ENCODE measurements at places on chromosomes 2 and 18.
A peak's percentile ranks its signal among the peaks of the same experiment; 100 is the strongest.

GRCh38 chr2:220034426-220035130, 407.1 kb downstream of the SLC4A3 start:
- no peak for DNase-seq
- H3K27me3 ChIP-seq, result peaks cover 6% of the 10 kb centered on the region
- no peaks in the 10 kb centered on the region for H3K36me3 ChIP-seq
- no peaks in the 10 kb centered on the region for H3K4me1 ChIP-seq
- no peak overlapping the region for H3K27ac ChIP-seq
- H3K4me3 ChIP-seq, result no peak overlapping the region

DNA sequence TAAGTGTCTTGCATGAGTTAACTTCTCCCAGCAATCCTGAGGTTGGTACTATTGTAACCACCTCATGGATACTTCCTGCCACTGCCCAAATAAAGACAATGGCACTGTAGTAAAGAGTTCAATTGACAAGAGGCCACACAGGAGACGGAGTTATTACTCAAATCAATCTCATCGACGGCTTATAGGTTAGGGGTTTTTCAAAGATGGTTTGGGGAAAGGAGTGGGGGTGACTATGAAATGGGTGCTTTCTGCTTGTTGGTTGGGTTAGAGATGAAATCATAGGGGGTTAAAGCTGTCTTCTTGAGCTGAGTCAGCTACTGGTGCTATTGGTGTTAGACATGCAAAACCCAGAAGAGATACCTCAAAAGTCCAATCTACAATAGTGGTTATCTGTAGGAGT, 1258.0 kb upstream of the ZEB2 start:
- H3K4me3 ChIP-seq, result no peak overlapping the region
- DNase-seq, result no peak
- no peaks in the 10 kb centered on the region for H3K36me3 ChIP-seq
- no peaks in the 10 kb centered on the region for H3K4me1 ChIP-seq

DNA sequence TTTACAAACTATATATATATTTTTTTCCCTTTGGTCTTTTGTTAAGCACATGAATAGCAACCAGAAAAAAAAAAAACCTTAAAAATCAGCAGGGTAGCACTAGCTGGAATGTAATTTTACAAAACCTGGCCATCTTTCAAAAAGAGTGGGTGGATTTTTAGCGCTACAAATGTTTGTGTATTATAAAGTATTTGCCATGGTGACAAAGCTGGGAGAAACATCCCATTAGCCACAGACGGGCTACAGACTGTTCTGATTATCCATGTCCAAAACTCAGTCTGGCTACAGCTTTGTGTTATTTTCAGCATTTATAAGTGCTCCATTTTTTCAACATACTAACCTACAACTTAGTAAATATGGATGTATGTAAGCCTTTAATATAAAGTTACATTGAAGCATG, 249.5 kb upstream of the TANK start:
- no peaks in the 10 kb centered on the region for H3K27me3 ChIP-seq
- H3K36me3 ChIP-seq, result no peaks in the 10 kb centered on the region
- peak overlapping the region; percentile 33 for H3K27ac ChIP-seq
- H3K4me3 ChIP-seq, result no peak overlapping the region
- H3K4me1 ChIP-seq, result peaks cover 15% of the 10 kb centered on the region

GRCh38 chr2:120367649-120368048, 21.7 kb downstream of the INHBB start:
- H3K4me3 ChIP-seq, result no peak overlapping the region
- H3K4me1 ChIP-seq, result no peaks in the 10 kb centered on the region

DNA sequence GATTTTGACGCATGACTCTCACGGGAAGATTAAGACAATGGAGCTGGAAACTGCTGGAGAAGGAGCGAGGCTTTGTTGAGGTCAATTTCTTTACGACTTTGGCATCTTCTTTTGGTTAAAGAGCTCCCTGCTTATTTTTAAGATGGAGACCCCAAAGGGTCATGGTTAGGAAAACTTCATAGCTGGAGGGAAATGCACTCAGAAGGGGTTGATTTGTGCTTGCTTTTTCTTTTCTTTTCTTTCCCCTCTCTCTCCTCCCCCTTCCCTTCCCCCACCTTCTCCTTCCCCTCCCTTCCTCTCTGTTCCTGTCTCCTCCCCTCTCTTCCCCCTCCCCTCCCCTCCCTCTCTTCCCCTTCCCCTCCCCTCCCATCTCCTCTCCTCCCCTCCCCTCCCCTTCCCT, 79.0 kb downstream of the TNP1 start:
- no peaks in the 10 kb centered on the region for H3K36me3 ChIP-seq
- H3K27me3 ChIP-seq, result no peaks in the 10 kb centered on the region
- H3K27ac ChIP-seq, result no peak overlapping the region
- no peaks in the 10 kb centered on the region for H3K4me1 ChIP-seq

DNA sequence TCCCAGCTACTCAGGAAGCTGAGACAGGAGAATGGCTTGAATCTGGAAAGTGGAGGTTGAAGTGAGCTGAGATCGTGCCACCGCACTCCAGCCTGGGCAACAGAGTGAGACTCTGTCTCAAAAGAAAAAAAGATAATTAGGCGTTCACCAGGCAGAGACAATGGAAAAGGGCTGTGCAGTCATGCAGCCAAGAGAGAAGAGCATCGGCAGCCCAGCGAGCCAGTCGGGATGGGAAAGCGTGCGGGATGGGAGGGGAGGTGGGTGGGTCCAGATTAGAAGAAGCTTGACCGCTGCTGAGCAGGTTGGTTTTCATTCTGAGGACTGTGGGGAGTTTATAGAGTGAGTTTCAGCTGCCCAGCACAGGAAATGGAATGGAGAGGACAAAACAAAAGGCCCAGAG, 15.0 kb upstream of the CYS1 start:
- no peak overlapping the region for H3K27ac ChIP-seq
- peaks cover 35% of the 10 kb centered on the region for H3K27me3 ChIP-seq
- no peaks in the 10 kb centered on the region for H3K36me3 ChIP-seq
- DNase-seq, result no peak
- H3K4me3 ChIP-seq, result no peak overlapping the region

- DNase-seq, result peak; percentile 24
- H3K36me3 ChIP-seq, result peaks cover 7% of the 10 kb centered on the region
- no peak overlapping the region for H3K4me3 ChIP-seq
- no peak overlapping the region for H3K27ac ChIP-seq
- no peaks in the 10 kb centered on the region for H3K27me3 ChIP-seq
- no peaks in the 10 kb centered on the region for H3K4me1 ChIP-seq
These were observed 220.0 kb upstream of the CYP26B1 start for GRCh38 chr2:72367530-72368225.

DNA sequence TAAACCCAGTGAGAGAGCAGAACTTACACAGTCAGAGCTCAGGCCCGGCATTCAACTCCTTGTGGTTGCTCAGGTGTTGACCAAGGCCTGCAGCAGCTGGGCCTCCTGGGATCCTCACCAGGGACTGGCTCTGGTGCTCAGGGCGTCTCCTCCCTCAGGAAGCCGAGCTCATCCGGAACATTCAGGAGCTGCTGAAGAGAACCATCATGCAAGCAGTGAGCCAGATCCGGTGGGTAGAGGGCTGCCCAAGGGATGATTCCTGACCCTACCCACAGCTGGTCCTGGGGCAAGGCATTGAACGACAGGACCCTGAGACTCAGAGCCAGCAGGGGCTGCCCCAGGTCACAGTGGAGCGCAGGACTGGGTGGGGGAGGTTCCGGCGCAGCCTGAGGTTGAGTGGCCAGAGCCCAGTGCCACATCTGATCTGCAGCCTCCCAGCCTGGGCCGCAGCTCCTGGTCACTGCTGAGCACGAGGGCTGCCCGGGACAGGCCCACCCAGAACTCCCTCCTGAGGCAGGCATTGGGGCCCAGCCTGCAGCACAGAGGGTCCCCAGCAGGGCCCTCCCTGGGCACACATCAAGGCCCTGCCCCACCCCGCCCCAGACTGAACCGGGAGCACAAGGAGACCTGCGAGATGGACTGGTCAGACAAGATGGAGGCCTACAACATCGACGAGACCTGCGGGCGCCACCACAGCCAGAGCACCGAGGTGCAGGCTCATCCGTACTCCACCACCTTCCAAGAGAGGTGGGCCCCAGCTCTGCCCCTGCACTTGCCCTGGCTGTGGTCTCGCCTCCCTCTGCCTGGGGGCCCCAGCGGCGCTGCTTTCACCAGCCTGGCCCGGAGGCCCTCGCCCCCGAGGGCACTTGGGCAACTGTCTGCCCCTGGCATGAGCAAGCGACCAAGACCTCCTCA, 2.4 kb downstream of the TEKT4 start:
- H3K4me1 ChIP-seq, result no peaks in the 10 kb centered on the region
- peaks cover 57% of the 10 kb centered on the region for H3K27me3 ChIP-seq
- no peak overlapping the region for H3K27ac ChIP-seq
- no peak overlapping the region for H3K4me3 ChIP-seq
- no peak for DNase-seq

DNA sequence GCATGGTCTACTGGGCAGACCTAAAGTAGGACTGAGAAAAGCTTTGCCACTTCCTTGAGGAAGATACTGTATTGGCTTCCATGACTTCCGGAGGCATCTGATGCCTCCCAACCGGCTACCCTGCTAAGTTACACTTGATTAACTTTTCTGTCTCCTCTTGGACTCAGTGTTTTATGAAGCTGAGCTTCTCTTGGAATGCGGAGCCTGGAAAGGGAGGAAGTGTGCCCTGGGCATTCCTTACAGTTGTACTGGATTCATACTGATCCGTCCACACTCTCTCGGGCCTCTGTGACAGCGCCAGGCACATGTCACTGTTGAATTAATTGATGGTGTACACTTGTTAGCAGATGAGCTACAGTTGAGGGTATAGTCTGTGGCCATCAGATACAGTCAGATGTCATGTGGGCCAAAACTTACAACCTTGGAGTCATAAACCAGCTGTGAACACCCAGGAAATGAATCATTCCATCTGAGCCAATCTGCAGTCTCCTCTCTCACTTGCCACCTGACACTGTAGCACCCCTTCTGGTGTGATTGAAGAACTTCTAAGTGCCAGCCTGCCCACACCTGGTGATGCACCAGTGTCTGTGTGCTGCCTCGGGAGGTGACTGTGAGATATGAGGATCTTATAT, 122.5 kb downstream of the FHOD3 start:
- no peaks in the 10 kb centered on the region for H3K27me3 ChIP-seq
- H3K27ac ChIP-seq, result peak overlapping the region; percentile 84
- DNase-seq, result no peak
- no peak overlapping the region for H3K4me3 ChIP-seq
- peaks cover 46% of the 10 kb centered on the region for H3K4me1 ChIP-seq

GRCh38 chr2:160390544-160391455, 102.8 kb downstream of the RBMS1 start:
- no peaks in the 10 kb centered on the region for H3K27me3 ChIP-seq
- H3K4me3 ChIP-seq, result no peak overlapping the region

DNA sequence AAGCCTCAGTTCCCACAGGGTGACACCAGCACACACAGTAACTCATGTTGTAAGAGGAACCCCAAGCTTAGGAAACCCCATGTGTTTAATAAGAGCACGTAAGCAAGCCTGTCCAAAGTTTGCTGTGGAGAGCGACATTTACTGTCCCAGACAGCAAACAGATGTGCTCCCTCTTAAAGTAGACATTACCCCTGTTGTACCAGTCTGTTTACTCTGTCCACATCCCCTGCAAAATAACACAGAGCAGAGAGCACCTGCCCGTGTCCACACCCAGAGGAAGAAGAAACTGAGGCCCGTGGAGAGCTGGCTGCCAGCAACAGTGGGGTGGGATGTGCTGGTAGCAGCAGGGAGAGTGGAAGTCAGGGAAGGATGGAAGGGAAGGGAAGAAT, 243.5 kb downstream of the GBX2 start:
- H3K4me1 ChIP-seq, result no peaks in the 10 kb centered on the region
- DNase-seq, result no peak

- H3K4me1 ChIP-seq, result no peaks in the 10 kb centered on the region
- no peaks in the 10 kb centered on the region for H3K27me3 ChIP-seq
- H3K36me3 ChIP-seq, result no peaks in the 10 kb centered on the region
- no peak overlapping the region for H3K4me3 ChIP-seq
These were observed 921.4 kb downstream of the TRIB2 start for GRCh38 chr2:13638181-13638580.

GRCh38 chr2:47277187-47277586, 122.1 kb upstream of the STPG4 start:
- H3K36me3 ChIP-seq, result no peaks in the 10 kb centered on the region
- no peak for DNase-seq
- peaks cover 19% of the 10 kb centered on the region for H3K4me1 ChIP-seq
- no peaks in the 10 kb centered on the region for H3K27me3 ChIP-seq
- no peak overlapping the region for H3K4me3 ChIP-seq

GRCh38 chr2:217910875-217911212, 92.0 kb downstream of the TNS1 start:
- H3K27me3 ChIP-seq, result no peaks in the 10 kb centered on the region
- peak overlapping the region; percentile 97 for H3K27ac ChIP-seq
- no peak for DNase-seq
- H3K4me1 ChIP-seq, result peaks cover 99% of the 10 kb centered on the region
- peaks cover 28% of the 10 kb centered on the region for H3K36me3 ChIP-seq

- H3K4me3 ChIP-seq, result no peak overlapping the region
- H3K4me1 ChIP-seq, result no peaks in the 10 kb centered on the region
- DNase-seq, result no peak
- no peak overlapping the region for H3K27ac ChIP-seq
- H3K36me3 ChIP-seq, result no peaks in the 10 kb centered on the region
These were observed 234.7 kb downstream of the TTC32 start for GRCh38 chr2:19667085-19667484.

DNA sequence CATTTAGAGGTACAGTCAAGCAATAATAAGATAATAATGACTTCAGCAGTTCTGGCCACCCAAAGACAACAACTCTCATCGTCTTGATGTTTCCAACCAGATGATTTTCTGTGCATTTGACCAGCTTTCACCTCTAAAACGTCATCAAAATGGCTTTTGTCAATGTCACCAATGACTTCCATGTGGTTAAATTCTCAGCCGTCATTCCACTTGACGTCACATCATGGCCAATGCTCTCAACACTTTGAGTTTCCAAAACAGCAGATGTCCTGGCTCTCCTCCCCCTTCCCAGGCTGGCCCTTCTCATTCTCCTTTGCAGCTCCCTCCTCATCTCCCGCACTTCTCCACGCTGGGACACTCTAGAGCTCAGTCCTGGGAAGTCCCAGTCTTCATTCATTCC, 258.3 kb downstream of the BCL2 start:
- no peak for DNase-seq
- no peak overlapping the region for H3K4me3 ChIP-seq
- H3K4me1 ChIP-seq, result no peaks in the 10 kb centered on the region
- H3K36me3 ChIP-seq, result no peaks in the 10 kb centered on the region
- no peak overlapping the region for H3K27ac ChIP-seq
- H3K27me3 ChIP-seq, result no peaks in the 10 kb centered on the region

GRCh38 chr2:61016392-61017002, 1.0 kb upstream of the PEX13 start:
- no peak for DNase-seq
- peaks cover 18% of the 10 kb centered on the region for H3K4me1 ChIP-seq
- peaks cover 3% of the 10 kb centered on the region for H3K36me3 ChIP-seq
- peak overlapping the region; percentile 91 for H3K27ac ChIP-seq

DNA sequence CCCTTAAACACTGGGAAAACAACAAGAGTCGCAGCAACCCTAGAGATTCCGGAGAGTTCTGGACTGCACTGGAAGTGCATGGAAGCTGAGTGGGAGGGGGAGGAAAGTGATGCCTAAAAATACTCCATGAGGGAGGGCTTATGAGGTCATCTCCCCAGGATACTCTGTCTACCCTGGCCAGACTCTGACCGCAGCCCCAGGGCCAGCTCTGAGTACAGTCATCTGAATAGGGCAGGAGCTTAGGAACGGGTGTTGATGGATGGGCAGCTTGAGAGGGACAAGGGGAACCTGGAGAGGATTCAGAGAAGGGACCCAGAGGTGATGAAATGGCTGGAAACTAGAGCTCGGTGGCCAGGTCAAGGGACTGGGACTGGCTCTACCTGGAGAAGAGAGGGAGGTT, 79.3 kb upstream of the IGFBP5 start:
- no peak overlapping the region for H3K4me3 ChIP-seq
- H3K4me1 ChIP-seq, result peaks cover 22% of the 10 kb centered on the region
- DNase-seq, result peak; percentile 72
- H3K27me3 ChIP-seq, result no peaks in the 10 kb centered on the region
- H3K27ac ChIP-seq, result peak overlapping the region; percentile 83
- no peaks in the 10 kb centered on the region for H3K36me3 ChIP-seq

Data from heart right ventricle (tissue), 16 donors.